ENCODE measurements at places on chromosomes 3 and 15.

DNA sequence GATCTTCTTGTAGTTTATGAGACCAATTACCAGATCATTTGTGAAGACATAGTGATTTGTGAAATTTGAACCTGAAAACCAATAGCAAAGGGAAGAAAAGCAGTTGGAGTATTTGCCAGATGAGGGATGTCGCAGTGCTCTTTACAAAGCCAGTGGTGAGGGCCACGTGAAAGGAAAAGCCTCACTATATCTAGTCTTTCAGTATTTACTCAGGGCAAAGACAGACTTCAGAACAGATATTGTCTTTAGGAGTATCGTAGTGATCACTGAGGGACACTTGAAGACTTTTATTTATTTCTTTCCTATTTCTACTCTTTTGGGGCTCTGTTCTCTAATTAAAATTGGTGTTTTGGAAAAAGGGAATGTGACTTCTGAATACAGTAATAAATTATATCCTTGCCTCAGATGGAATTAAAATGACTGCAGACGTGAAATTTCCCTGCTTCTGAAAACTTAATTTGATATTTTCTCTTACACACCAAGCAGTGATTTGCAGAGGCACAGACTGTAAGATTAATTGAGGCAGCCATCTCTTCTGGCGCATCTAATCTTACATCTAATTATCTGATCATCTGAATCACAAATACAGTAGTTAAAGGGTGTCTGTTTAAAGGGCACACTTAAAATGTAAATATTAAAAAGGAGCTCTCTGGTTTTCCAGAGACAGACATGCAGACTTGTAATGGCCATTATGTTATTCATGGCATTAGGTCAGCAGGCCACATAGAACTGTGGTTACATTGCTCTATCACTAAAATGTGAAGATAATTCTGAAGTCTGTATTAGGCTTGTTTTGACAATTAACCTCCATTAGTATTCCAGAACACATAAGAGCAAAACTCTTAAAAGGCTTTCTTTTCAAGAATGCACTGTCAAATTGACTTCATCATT, 193.0 kb upstream of the GOLIM4 start:
- no peak for DNase-seq

- no peak for DNase-seq
Measured at GRCh38 chr15:34359416-34359815, 7.6 kb downstream of the LPCAT4 start.

DNA sequence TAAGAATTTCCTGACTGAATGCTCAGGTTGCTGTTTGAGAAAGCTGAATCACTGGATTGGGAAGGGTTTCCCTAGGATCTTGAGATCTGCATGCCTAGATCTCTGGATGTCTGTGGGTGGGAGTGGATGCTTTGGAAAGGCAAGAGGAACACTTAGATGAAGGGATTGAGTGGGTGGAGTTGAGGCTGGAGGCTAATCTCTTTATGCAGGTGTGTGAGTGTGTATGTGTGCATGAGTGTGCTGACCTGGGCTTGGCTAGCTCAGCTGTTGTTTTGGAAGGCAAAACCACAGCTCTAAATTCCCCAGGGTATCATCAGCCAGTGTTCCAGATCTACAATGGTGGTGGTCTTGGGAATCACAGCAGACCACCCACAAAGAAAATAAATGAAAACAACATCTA, 60.5 kb downstream of the CLDN1 start:
- no peak for DNase-seq

GRCh38 chr3:184513276-184514170, 48.1 kb upstream of the EPHB3 start:
- no peak for DNase-seq

GRCh38 chr3:189937302-189938127, 183.2 kb downstream of the P3H2 start:
- no peak for DNase-seq

GRCh38 chr15:70770863-70771262, 7.5 kb upstream of the UACA start:
- DNase-seq = no peak

GRCh38 chr3:103406320-103406850, 971.6 kb downstream of the ZPLD1 start:
- no peak for DNase-seq

GRCh38 chr3:127421943-127422662, 134.3 kb upstream of the PRR20G start:
- DNase-seq = no peak

Measured in cortex of kidney (tissue), 1 donor.